Stimulated activated CD8-positive, alpha-beta memory T cell treated with anti-CD3 and anti-CD28 coated beads, Interleukin-4, amount 100 ng/mL, for 1 hour (primary cell): ENCODE measurements at places on chromosomes 7 and 10.
A peak's percentile ranks its signal among the peaks of the same experiment; 100 is the strongest.

DNA sequence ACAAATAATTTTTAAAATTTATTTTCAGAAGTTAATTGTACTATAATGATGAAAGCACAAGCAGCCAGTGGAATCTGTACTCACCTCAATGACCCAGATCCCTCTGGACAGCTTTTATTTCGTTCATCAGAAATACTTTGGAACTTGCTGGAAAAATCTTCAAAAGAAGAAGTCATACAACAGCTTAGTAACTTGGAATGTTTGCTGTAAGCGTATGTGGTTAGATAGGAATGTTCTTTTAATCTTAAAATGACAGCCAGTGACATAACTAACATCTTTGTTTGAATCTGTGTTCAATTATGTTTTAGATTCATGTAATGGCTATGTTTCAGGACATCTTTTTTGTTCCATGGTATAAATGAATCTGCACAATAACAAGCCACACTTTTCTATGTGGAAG is 26.8 kb downstream of the CFAP69 start:
- DNase-seq = no peak

DNA sequence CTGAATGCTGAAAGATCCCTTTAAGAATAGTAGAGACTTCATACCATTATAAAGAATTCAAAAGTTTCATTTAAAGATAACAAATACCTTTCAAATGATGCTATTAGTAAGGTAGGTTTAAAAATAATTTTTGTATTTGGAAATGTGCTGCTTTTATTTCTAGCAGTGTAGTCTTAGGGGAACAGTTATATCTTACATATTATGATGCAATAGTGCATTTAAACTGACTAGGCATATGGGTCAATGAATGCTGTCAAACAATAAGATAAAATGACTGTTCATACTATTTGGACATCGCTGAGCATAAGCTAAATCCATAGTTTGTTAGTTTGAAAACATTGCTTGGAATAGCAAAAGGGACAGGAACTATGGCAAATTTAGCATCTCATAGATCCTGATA is 354.8 kb upstream of the SEMA3A start:
- DNase-seq = no peak

- no peak for DNase-seq
Observed at GRCh38 chr10:125095228-125095627, 65.1 kb downstream of the CTBP2 start.

- no peak for DNase-seq
Observed at GRCh38 chr10:30662814-30663213, 33.3 kb upstream of the LYZL2 start.

DNA sequence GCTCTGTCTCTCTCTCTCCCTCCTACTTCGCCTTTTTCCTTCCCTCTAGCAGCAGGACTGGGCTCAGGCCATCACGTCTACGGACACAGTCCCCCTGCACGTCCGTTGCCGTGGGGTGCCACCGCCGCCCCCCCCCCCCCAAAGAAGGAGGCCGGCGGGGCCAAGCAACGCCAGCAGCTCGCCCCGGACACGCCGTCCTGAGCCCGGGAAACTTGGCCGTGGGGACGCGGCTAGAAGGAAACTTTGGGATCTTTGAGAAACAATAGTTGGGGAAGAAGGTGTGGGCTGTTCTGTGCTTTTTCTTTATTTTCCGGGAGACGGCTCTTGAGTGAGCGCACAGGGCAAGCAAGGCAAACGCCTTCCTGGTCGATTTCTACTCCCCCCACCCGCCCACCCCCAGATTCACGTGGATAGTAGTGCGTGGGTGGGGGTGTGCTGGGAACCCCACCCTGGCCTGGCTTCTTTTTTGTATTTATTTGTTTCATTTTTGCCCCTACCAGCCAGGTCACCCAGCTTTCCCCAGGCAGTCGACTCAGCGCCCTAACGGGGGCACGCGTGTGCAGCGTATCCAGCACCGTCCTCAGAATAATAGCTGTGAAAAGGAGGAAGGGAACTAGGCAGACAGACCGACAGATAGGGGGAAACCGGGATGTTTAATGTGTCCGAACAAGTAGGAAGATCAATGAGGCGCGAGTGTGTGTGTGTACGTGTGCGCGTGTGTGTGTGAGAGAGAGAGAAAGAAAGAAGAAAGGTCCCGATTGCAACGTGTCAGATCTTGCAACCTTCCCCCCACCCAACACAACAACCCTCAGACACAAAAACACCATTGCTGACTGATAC is 1.4 kb downstream of the MXI1 start:
- DNase-seq = no peak

DNA sequence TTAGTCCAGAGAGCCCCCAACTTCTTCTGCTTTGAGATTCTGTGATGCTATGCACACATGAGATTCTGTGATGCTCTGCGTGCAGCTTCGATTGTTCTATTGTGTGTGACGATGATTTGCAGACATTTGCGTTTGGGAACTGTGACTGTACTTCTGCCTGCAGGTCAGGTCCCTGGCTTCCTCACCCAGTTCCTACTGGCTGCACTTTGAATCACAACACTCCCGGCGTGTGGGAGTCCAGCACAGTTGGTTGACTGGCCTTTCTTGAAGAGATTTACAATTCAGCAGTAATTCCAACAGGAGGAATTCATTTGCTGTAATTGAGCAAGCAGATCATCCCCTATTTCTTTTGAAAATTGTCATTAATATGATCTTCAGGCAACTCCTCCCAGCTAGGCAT is 252.2 kb upstream of the YAE1 start:
- no peak for DNase-seq

DNA sequence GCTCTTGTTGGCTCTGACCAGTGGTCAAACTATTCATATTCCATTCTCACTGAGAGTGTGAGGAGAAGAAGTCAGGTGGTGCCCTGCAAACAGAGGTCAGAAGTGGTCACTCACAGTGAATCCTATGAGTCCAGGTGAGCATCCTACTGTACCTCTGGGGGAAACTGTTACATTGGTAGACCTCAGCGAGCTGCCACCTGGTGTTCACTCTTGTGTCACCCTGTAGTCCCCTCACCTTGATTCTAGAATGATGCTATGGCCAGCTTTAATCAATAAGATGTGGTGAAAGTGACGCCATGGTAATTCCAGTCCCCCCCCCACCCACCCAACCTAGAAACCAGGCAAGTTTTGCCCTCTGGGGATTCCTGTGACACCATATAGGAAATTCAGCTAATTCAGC is 1.2 kb upstream of the AMPH start:
- DNase-seq = no peak

DNA sequence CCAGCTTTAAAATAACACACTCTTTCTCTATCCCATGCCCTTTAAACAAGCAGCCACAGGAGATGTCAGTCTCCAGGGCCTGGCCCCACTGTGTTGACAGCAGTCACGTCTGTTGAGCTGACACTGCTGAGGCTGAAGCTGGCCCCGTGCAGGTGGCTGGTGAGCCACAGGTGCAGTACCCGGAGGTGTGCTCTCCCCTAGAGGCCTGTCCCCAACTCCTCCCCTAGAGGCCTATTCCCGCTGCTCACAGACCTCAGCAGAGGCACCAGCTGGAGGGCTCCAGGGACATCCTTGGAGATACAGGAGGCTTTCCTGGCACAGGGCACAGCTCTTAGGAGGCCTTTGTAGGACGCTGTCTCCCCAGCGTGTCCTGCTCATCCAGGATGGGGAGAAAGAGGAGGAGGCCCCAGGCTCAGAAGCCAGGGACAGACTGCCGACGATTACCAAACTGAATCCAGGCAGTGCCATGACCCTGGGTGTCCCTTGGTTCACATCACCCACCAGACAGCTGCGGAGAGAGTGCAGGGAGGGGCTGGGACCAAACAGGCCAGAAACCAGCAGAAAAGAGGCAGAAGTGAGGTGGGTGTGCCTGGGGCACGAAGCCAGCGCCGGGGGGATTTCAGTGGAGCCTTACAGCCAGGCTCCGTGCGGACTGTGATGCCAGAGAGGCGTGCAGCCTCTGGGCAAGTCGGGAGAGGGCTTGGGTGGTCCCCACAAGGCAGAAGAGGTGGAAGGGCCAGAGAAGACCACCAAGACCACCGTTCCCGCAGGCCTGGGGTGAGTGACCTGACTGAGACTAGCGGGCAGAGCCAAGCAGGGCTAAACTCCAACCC is 18.5 kb upstream of the TTYH3 start:
- DNase-seq = no peak

DNA sequence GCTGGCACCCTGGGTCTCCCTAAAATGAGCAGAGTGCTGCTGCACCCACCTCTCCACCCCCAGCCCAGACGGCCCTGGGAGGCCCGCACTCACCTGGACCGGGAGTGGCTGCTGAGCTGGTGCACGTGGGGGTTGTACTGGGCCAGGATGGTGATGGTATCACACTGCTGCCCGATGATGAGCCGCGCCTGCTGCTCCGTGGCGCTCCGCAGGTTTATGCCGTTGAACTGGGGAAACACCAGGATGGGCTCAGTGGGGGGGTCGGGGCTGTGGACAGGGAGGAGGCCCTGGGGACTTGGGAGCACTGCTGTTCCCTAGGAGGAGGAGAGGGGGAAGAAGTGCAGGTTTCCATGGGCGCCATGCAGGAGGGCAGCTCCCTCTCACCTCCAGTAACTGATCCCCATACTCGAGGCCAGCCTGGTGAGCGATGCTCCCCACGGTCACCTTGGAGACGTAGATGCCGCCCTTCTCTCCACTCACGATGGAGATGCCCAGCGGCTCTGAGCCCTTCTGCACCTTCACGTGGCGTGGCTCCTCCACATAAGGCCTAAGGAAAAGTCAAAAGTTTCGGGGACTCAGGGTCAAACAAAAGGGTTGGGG is 114.6 kb downstream of the DLG5 start:
- DNase-seq = no peak

- no peak for DNase-seq
Observed at GRCh38 chr7:2353113-2353935, 1.3 kb upstream of the EIF3B start.

GRCh38 chr10:50216894-50217293 is 34.4 kb downstream of the ASAH2 start:
- no peak for DNase-seq

DNA sequence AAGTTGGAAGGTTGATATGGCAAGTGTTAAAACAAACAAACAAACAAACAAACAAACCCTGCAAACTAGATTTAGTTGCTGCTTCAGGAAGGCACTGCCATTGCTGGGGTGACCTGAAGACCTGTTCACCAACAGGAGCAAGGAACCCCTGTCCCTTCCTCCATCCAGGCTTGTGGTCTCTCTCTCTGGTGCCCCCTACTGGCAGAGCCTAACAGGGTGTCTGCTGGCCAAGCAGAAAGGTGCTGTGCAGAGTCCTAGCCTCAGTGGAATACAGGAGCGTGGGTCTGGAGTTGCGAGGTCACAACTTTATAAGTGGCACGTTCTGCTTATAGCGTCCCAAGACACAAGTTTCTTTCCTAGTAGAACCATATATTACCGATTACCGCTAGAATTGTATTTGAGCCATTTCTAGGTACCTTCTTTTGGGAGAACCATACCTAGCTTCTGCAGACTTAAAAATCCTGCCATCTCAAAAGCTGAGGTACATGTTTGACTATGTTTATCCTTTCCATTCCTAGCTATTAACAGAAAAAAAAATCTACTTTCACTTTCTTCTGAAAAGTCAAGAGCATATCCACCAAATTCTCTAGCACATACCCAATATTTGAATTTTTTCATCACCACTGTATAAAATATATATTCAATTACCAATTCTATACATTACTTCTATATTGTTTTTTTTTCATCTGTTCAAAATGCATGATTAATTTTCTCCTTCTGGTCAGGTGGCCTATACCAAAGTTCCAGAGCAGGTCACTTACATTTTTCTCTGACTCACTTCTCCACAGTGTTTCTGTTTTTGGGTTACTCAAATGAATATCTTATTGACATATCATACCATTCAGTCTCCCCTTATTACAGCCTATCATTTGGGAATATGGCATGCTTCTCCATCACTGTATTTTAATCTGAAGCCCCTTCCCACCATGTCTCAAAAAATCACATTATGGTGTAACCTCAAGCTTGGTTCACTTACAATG is 29.1 kb upstream of the CALD1 start:
- DNase-seq = peak; percentile 18

DNA sequence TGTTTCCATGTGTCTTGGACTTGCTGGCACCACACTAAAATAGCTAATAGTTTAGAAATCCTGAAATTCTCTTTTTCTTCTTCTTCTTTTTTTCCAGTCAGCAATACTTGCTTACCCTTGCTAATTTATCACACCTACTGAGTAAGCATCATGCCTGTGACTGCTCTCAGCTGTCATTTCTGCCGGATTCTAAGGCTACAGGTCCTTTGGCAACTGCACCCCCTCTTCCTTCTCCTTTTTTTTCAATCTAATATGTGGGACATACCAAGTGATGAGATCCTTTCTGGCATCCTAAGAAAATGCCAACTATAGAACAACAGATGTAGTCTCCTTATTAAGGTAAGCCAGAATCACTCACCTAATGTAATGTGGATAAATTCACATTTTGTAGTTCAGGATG is 444.7 kb downstream of the MAGI2 start:
- no peak for DNase-seq

- DNase-seq = no peak
Observed at GRCh38 chr10:116730464-116731260, 11.7 kb downstream of the HSPA12A start.

DNA sequence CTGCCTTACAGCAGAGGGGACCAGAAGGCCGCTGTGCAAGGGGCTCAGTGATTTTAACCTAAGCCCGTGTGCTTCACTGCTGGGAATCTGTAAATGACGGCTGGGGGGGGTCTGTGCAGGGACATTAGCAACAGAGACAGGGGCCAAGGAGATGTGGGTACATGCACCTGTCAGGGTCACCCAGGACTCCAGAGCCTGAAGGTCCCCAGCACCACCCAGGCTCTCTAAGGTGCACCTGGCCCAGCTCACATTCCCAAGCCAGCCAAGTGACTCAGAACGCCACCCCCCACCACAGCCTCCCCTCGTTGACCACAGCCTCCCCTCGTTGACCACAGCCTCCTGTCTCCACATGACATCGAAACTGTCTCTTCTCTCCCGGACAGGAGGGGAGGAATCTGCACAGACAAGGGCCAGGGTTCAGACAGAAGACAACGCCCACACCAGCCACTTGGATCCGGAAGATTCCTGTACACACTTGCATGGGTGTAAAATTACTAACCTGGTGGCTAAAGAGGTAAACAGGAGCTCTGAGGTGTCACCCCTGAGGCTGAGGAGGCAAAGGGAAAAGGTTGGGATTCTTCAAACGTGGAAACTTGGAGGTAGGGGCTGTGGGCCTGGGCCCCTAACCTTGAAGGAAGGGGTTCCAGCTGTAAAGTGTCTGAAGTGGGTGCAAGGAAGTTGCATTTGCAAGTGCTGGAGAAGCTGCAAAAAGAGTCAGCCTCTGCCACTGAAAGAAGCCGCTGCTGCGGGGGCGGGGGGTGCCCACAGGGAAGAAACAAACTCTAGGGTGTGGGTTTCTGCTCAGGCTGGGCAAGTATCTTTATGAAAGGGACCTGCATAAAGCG is 27.0 kb downstream of the CALML3 start:
- no peak for DNase-seq
